ENCODE measurements at places on chromosomes 3 and 15.
A peak's percentile ranks its signal among the peaks of the same experiment; 100 is the strongest.

DNA sequence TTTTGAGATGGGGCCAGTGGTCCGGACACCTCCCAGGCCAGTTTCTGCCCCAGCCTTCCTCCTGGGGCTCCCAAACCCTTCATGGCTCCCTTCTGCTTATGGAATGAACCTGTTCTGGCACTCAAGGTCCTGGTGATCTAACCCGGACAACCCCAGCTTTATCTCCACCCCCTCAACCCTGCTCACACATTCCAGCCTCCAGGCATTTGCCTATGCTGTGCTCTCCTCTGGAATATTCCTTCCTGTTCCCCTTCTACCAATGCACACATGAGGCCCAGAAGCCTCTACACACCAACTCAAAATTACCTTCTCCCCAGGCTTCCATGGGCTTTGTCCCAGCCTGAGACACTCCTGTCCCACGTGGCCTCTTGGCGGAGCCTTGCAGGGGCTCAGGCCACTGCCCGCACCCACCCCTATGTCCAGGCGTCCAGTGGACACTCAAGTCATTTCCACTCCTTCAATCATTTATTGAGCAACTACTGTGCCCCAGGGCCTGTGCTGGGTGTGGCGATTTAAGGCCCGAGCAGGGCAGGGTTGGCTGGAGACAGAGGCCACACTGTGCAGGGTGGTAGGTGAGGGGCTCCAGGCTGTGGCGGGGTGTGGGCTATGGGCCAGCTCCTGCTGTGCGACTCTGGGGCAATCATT is 18.8 kb downstream of the PLXND1 start:
- DNase-seq, result no peak

DNA sequence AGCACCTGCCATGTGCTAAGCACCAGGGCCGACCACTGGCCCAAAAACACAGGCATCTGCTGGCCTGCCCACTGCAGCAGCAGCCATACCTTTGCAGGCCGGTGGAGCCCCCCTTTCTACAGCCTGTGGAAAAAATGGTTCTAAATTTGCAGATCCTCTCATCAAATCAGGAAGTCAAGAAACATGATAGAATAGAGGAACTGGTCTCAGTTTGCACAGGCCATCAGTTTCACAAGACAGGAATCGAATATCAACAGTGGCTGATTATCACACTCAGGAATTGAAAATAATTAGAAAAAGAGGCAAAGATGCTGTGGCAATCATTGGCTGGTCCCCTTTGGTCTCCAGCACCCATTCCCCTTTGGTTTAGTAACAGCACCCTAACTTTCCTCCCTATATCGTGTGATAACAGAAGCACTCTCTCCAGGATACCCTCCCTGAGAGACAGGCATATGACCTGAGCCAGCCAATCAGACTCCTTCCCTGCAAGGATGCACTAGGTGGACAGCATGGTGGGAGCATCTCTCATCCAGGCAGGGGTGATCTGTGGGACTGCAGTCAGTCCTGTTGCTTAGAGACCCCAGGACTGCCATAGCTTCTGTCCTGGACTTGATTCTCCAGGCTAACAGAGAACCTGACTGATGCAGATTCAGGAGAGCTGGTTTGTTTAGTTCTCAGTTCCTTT is 3.5 kb upstream of the PAK6 start:
- DNase-seq, result no peak

DNA sequence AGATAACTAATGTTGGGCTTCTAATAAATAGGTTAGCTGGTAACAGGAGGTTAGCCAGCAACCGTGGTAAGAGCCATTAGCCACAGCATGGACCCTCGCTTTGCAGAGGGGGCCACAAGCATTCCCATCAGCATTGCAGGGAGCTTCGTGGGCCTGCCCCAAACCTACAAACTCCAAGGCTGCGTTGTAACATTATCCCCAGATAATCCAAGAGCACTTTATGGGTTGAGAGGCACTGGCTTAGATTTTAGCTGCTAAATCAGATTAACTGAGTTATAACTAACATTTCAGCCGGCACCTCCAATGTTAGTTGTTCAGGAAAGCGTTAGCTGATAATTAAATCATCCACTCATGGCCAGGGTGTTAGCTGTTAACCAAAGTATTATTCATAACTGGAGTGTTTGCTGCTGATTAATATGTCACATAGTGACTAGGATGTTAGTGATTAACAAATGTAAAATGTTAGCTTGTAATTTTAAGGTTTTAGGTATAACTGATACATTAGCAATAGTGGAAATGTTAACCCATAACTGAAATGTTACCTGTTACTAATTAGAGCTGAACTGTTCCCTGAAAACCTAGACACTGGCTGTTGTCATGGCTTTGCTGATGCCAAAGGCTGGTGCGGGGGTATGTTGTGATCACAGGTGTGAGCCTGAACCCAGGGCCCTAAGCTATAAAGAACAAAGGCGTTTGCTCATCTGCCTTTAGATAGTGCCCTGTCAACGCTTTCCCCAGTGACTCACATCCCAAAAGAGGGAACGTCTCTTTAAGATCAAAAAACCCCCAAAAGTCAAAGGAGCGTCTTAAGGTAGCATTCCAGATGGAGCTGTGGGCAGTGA is 56.2 kb downstream of the SLC6A6 start:
- DNase-seq, result no peak

- DNase-seq, result peak; percentile 51
These were observed 360.0 kb upstream of the PROK2 start for GRCh38 chr3:72144773-72145505.

DNA sequence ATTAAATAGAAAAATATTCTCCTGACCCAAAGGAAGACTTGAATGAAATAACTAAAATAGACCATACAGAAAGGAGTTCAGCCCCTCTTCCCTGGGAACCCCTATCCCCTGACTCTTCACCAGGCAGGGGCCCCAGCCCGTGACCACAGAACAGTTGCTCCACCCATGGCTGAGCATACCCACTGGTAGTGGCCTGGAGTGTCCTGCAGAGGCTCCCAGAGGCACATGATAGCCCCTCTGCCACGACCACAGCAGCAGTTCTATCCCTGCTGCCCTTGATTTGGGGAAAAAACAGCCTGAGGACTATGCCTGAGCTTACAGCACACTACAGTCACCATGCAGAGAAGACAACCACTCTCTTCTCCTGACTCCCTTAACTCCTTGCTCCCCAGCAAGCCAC is 31.8 kb downstream of the TTC14 start:
- DNase-seq, result no peak

GRCh38 chr15:98881526-98882520 is 125.8 kb downstream of the PGPEP1L start:
- peak; percentile 75 for DNase-seq

DNA sequence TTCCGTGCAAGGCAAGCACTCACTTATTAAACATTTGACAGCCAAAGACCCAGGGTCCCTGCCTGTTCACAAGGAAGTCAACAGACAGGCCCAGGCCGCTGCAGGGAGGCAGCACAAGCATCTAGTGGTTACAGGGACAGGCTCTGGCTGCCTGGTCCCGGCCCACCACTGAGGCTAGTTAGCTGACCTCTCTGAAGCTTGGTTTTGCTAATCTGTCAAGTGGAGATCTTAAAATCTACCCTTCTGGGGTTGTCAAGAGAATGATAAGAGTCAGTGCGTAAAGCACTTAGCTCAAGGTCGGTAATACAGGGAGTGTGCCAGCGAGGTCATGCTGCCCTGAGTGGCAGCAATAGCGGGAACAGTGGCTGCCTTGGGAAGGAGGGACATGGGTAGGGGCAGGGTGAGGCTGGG is 6.0 kb downstream of the GNB5 start:
- no peak for DNase-seq

GRCh38 chr3:30648670-30649357 is 42.4 kb downstream of the TGFBR2 start:
- no peak for DNase-seq

- no peak for DNase-seq
These were observed 937.2 kb downstream of the FHIT start for GRCh38 chr3:60313951-60314461.

DNA sequence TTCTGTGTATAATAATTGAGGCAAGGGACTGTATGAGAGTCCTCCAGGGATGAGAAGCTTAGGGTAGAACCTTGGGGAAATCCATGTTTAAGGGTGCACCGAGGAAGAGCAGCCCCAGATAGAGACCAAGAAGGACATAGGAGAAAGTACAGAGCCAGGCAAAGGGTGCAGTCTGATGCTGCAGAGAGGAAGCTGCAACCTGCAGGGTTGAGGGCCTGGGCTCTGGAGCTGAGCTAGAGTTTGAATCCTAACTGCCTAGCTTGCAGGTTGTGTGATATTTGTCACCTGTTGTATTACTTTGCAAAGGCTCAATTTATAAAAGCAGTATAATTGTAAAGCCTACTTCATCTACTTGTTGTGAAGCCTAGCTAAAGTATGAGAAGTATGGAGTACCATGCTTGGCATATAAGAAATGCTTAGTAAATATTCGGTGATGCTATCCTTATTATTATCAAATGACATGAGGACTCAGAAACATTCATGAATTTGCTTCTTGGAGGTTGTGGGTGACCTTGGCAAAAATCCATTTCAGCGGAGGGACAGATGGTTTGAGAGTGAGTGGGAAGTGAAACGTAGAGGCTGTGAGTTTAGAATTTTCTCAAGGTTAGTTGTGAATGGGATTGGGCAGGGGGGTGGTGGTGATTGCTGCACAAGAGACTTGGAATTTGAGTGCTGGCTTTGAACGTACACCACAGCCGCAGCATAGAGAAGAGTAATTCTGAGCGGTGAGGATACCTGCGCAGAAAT is 43.8 kb downstream of the PLCL2 start:
- DNase-seq, result no peak

- no peak for DNase-seq
These were observed 266.7 kb upstream of the ATP10A start for GRCh38 chr15:26129852-26130251.

- DNase-seq, result no peak
These were observed 64.7 kb upstream of the SEC22A start for GRCh38 chr3:123137001-123137400.

GRCh38 chr3:177746337-177746933 is 549.2 kb upstream of the TBL1XR1 start:
- no peak for DNase-seq

DNA sequence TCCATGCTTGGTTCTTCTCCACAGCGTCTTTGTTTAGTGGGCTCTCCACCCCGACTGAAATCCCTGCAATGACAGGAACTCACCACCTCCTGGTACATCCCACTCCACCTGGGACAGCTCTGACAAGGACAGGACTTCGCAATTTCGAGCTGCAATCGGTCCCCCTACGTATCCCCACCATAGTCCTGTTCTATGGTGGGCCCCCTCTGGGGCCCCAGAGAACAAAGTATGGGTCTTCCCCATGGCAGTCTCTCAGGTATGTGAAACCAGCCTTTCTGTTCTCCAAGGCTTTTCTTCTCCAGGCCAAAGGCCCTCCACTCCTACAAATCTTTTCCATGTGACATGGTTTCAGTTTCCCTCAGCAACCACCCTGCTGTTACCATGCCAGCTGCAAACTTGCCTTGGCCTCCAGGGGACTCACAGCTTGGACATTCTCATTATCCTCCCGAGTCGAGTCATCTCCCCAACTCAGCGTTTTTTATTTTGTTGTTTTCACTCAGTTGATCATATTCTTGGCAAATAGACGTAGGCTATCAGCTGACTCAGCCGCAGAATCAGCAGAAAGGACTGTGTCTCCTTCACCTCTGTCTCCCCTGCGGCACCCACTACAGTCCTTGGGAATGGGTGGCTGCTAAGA is 233.3 kb downstream of the OPA1 start:
- no peak for DNase-seq

DNA sequence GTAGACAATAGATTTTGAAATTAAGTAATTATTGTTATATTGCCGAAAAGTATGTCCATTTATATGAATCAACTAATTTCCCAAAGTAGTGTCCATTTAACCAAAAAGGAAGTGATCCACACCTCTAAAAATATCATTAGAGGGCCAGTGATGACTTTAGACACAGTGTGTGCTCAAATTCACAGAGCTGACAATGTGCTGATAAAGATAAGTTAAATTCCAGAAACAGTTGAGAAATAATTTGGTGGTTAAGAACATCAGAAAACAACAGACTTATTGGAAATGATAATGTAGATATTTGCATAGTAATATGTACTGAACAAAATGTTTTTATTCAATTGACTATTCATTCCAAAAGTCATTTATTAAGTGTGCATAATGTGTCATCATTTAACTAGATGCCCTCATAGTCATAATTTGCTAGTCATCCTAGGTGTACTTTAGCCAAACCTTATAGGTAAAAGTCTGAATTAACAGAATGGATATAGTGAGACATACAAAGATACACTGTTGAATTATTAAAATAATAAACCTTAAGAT is 230.2 kb upstream of the ADAMTS9 start:
- DNase-seq, result no peak

DNA sequence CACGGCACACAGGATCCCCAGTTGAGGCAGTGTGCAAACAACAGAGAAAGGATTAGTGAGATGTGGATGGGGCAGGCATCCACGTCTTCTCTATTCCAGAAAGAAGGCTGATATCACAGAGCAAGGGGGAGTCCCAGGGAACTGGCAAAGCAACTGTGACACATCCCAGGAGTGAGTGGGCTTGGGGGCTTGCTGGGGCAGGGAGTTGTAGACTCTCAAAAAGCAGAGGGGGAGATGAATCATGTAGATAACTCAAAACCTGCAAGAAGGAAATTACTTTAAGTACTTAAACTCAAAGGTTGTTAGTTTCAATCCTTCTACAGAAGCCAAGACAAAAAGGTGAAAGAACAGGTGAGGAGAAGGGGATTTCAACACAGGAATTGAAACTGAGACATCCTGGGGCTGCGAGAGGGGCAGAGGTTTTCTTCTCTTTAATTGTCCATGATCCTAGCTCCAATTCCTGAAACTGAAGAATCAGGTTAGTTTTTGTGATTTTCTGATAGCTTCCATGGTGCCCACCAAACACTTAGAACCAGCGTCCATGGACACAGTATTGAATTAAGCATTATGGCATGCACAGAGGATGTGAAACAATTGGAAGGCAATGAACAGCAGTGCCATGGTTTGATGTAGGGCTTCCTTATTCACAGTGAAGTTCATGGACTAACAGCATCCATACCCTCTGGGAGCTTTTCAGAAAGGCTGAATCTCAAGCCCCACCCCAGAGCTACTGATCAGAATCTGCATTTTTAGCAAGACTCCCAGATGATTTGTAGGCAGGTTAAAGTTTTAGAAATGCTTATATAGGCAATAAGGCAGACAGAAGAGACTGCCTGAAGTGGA is 52.0 kb downstream of the CCR3 start:
- no peak for DNase-seq

GRCh38 chr3:190644766-190645165 is 130.9 kb downstream of the IL1RAP start:
- DNase-seq, result no peak

- no peak for DNase-seq
These were observed 31.6 kb upstream of the GATA2 start for GRCh38 chr3:128524374-128525299.

DNA sequence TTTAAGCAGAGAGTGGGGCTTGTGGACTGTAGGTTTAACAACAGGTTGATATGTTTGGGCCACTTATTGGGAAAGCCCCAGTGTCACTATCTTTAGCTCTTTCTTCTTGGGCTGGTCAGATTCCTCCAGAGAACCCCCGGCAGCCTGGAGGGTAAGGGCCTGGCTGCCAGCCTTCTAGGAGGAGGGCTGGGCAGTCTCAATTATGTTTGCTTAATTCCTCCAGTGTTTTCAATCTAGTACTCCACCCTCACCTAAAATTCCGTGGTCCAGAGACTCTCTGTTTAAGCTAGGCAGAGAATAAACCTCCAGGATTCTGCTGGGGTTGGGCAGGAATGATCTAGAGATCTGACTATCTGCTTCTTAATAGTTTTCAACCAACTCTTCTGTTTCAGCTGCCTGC is 5.3 kb downstream of the ASB14 start:
- no peak for DNase-seq

All from hematopoietic multipotent progenitor cell treated with erythropoietin and hydrocortisone succinate and interleukin-3 and kit ligand, for 17 days (in vitro differentiated cells).